ENCODE measurements at places on chromosomes 2 and 18.

GRCh38 chr2:63488118-63488713 is 100.1 kb downstream of the WDPCP start:
- no peak for DNase-seq

GRCh38 chr2:21452678-21453077 is 328.9 kb downstream of the TDRD15 start:
- no peak for DNase-seq

DNA sequence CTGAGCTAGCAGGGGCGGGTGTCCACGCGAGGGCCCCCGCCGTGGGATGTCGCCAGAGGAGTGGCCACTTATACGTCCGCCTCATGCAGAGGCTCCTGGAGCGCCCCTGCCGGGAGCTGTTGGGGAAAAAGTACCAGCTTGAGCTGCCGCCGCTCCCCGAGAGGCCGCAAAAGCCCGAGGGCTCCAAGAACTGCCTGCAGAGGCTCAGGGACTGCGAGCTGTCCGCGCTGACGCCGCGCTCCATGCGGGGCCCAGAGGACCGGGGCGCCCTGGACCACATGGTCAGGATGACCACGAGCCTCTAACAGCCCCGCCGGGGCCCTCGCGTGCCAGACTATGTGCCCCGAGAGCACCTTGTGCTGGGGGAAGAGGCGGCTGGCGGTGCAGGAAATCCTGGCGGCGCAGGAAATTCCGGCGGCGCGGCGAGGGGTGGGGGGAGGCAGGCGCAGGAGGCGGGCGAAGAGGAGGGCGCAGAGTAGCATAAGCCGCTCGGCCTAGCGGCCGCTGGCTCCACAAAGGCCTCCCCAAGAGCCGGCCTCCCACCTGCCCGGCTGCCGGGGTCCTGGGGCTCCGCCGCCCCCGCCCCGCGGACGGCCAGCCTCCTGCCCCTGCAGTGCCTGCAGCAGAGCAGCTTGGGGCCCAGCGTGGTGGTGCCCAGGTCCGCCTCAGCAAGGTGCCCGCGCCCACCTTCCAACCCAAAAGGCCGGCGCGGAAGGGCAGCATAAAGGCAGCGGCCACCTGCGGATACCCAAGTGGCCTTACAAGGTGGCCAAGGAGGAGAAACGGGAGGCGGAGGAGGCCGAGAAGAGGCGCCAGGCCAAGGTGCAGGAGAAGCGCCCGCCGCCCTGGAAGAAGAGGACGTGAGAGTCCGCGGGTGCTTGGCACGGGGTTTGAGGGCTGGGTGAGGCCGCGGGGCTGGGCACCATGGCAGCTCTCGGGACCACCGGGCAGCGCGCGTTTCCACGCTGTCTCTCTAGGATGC is 42.1 kb upstream of the TRIM43B start:
- DNase-seq, result peak; percentile 27

GRCh38 chr2:55137024-55137958 is 87.0 kb upstream of the RTN4 start:
- peak; percentile 80 for DNase-seq

DNA sequence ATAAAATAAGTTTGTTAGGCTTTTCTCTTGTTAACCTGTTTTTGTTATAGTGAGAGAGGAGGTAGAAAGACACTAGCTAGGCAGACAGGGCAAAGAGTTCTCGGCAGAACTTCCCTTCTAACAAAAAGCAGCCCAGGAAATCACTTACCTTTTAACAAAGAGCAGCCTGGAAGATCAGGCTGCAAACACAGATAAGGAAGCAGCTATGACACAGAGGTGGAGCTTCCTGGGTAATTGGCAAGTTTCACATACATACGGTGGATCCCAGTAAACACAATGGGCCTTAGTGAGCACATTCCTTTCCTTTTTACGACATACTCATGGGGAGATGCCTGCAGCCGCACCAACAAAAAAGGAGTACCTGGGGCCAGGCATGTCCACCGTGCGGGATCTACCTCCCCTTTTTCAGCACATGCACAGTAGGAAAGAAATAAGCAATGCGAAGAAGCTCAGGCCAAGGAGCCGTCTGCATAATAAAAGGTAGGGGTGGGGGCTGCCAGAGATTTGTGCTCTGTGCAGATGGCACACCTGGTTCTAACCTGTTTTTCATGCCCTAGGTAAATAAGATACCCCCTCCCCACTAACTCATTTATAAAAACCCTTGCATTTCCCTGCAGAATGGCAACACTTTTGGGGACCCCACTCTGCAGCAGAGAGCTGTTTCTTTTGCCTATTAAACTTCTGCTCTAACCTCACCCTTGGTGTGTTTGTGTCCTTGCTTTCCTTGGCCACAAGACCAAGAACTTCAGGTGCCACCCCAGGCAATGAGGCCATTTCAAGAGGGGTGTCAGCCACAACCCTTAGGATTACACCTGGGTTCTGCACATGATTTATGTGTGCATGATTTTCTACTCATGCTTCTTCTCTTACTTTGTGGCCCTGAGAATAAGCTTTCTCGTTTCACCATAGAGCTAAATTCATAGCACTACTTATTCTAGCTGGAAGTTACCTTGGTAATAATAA is 26.5 kb downstream of the MDH1 start:
- no peak for DNase-seq

DNA sequence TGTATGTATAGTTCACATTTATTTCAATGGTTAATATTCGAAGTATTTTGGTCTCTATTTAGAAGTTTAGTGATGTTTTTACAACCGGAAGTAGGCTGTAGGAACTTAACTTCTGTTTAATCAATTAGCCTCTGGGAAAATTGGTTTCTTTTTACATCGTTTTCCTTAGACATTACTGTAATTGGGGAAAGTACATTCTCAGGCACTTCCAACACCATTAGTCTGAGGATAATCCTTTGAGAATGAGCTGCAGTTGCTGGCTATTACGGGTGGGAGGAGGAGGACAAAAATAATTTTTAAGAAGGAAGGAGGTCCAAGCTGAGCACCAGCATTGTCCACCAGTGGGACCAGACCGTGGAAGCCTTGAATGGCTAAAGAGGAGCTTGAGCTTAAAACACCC is 70.4 kb upstream of the ST3GAL5 start:
- no peak for DNase-seq

GRCh38 chr18:10475654-10476291 is 21.3 kb downstream of the APCDD1 start:
- DNase-seq, result no peak

DNA sequence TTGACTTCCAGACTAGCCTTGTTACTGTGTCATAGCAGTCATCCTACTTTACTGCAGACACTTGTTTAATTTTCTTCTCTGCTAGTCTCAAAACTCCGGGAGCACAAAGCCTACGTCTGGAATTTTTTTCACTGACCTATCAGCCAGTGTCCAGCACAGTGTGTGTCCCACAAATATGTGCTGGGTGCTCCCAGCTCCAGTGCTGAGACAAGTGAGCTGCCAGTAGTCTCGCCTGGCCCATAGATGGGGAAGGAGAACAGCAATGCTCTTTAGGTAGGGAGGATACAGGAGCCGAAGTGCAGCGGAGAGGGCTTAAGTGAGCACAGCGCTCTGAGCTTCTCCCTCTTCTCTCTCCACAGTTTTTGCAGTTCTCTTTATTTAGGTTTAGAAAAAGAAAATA is 34.0 kb downstream of the ARHGAP28 start:
- DNase-seq, result no peak

GRCh38 chr2:240429341-240429871 is 6.1 kb upstream of the GPC1 start:
- no peak for DNase-seq

DNA sequence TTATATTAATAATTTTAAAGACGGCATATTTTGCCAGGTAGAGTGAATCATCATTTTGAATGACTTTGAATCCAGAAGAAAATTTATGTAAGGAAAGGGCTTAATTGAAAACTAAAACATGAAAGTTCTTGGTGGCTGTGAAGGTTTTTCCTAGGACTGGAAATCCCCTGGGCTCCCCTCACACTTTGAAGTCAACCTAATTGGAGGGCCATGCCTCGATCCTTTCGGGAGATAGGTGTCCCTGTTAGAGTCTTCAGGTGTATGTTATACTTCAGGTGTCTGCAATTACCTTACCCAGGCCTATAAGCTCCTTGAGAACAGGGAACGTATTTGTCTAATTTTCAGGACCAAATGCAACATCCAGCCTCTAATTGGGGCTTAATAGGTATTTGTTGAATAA is 73.0 kb downstream of the ARL4C start:
- no peak for DNase-seq

GRCh38 chr2:223055836-223056235 is 3.8 kb downstream of the KCNE4 start:
- DNase-seq, result no peak

DNA sequence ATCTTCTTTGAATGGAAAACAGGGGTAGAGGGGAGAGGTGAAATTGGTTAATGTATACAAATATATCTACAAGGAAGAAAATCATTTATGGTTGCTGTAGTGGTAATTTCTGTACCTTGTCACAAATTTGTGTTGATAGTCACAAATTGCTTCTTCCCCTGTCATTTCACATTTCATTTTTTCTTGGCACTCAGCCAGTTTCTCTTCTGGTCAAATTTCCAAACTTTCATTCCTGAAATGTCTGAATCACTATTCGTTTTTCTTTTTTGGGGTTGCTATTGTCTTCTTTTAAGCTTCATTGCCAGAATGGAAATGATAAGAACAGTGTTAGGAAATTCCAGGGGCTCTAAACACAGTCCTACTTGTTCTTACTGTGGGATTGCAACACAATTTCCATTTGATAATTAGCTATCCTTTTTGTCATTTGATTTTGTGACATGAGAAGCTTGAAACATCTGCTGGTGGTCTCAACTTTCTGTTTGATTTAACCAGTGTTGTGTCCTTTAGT is 136.0 kb upstream of the GCFC2 start:
- no peak for DNase-seq

GRCh38 chr2:1707771-1708418 is 36.4 kb downstream of the PXDN start:
- DNase-seq, result peak; percentile 66

GRCh38 chr2:159010963-159011362 is 42.5 kb downstream of the TANC1 start:
- DNase-seq, result no peak

DNA sequence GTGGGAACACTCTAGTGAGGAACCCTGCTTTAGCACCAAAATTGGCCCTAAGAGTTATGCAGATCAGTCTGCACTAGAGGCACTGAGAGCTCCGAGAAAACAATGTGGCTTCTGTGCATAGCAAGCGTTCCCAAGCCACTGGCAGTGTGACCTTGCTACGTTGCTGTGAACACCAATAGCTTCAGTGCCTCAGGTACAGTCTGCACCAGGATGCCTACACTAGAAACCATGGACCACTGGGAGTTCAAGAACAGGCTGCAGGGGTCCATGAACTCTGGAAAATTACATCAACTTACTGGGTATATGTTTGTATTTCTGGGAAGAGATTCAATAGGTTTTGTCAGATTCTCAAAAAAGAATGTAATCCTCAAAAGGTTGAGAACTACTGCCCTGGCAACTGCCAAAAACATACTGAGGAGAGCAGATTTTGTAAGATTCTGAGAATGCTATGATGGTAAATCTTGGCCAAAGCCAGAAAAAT is 18.3 kb upstream of the SP3 start:
- no peak for DNase-seq

- no peak for DNase-seq
Observed at GRCh38 chr18:7982216-7982615, 415.1 kb downstream of the PTPRM start.

DNA sequence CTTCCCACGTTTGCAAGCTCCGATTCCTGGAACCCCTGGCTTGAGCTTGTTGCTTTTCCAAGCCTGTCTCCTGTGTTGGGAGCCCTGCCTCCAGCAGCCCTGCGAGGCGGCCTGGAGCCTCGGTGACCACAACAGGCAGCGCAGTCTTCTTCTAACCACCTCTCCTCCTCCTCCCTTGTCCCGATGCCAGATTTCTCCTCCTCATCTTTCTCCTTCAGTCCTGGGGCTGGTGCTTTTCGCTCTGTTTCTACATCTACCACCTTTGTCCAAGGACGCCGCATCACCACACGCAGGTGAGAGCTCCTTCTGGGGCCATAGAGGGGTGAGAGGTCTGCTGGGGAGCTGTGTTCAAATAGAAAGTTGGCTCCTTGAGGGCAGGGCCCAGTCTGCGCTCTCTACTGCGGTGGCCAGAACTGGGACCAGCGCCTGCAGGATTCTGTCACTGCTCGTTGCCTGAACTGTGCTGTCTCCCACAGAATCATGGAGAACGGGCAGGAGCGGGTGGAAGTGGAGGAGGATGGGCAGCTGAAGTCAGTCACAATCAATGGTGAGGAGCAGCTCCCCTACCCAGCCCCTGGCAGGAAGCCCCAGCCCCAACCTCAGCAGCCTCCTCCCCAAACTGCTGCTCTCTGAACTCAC is 3.9 kb downstream of the DNAJB2 start:
- no peak for DNase-seq

GRCh38 chr2:201858281-201859184 is 52.2 kb downstream of the CDK15 start:
- DNase-seq, result no peak

GRCh38 chr18:35122586-35123224 is 81.5 kb downstream of the MAPRE2 start:
- DNase-seq, result no peak
